A549 (cell line): ENCODE measurements at places on chromosomes 7 and 10. TPM values are rescaled to one million over a fixed set of nuclear protein-coding genes. Genes with fewer than 3 reads are reported as not detected.

- no peak for DNase-seq
These were observed 101.0 kb upstream of the NFE2L3 start for GRCh38 chr7:26051021-26051420.

GRCh38 chr10:126640401-126640800, 30.1 kb downstream of the C10orf90 start:
- DNase-seq = no peak

- DNase-seq = peak; percentile 66
These were observed 2.0 kb downstream of the YWHAG start for GRCh38 chr7:76356823-76357222.

GRCh38 chr10:43867667-43868565, 219.2 kb upstream of the ZNF32 start:
- DNase-seq = peak; percentile 34

DNA sequence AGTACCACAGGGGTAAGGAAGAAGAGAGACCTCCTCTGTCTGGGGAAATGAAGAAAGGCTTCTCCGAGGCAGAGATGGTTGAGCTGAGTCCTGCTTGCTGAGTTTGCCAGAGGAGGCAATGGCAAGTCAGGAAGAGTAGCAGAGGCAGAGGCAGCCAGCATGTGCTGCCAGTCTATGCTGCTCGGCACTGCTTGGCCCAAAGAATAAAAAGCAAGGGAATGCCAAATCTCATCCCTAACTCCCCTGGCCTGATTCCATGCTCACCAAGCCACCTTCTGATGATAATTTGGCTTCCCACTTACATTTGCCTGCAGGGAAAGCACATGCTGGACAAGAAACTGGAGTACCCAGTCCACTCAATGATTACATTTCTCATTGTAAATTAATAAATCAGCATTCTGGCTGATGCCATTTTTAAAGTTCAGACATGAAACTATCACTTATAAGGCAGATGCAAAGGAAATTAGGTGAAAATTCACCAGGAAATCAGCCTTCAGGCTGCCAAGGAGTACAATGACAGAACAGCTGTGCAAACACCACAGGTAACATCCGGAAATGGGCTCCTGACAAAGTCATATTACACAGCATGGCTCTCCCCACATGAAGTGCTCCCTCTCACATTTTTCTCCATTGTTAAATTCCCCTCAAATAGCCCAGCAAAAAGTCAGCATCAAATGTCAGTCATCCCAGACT, 245.9 kb downstream of the MTERF1 start:
- no peak for DNase-seq

- DNase-seq = no peak
These were observed 57.5 kb downstream of the PWWP2B start for GRCh38 chr10:132454296-132455198.

DNA sequence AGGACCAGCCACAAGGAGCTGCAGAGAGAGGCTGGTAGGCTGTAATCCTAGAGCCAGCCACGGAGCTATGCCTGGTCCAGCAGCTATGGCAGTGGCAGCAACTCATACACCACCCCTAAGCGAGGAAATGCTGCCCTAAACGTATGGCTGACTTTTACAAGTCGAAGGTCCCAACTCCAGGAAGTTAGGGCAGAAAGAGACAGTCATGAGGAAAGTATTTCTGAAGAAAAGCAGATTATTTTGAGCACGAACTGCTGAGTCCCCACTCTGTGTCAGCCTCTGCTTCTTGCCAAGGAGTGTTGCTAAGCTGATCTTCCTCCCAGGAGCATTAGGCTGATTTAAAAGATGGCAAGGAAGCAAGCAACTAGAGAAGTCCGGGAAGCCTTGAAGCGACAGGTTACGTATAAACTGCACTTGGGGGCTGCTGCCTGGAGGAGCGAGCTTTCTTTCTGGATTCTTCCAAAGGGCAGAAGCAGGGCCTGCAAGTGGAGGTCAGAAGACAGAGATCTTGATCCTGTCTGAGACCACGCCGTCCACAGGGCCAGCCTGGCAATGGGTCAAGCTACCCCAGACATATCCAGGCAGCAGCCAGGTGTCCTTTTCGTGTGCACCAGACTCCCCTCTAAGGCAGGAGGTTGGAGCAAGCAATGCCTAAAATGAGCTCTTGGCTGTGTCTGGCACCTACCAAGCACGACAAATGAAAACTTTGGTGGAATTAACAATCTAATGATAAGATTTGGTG, 39.4 kb downstream of the PLXNA4 start:
- no peak for DNase-seq

DNA sequence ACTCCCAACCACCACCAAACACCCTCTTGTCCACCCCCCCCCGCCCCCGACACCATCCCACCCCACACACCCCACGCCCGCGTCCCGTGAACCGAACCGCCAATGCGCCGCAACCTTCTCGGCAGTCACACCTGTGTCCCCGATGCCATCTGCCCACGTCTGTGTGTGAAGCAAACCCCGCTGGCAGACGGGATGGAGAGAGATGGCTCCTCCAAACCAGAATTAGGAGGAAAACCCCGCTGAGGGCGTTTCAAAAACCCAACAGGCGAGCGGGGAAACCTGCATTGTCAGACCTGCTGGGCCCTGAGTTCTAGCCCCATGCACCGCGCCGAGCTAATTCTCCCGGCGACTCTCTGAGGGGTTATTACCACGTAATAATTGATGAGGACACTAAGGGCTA, 28.6 kb upstream of the KCNK18 start:
- DNase-seq = no peak

DNA sequence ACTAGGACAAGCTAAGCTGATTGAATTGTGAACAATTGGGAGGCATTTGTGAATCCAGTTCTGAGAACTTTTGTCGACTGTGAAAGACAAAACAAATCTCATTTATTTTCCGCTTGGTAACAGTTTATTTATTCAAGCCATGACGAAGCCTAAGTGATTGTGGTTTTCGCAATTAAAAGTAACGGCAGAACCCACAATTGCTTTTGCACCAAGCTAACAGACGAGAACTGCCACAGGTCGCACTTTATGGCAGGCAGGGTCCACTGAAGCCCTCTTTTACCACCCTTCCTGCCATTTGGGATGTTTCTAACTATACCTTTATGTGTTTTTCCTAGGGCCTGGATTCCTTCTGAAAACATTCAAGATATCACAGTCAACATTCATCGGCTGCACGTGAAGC, 111.2 kb downstream of the ZMYND11 start:
- DNase-seq = no peak

GRCh38 chr7:608954-609353, 89.3 kb upstream of the PDGFA start:
- DNase-seq = no peak

SEMA3A gene
- 3.6 to 4.3 TPM (median 4.2 TPM) in 3 replicates for polyA plus RNA-seq

GIMAP1 gene
- not detected in 3 replicates for polyA plus RNA-seq

HOXA5 gene
- 2.9 to 4.9 TPM (median 4.0 TPM) in 3 replicates for polyA plus RNA-seq

PYROXD2 gene
- 6.3 to 8.0 TPM (median 7.2 TPM) in 3 replicates for polyA plus RNA-seq

ARHGEF35 gene
- polyA plus RNA-seq = 0.71 to 1.3 TPM (median 1.2 TPM) in 3 replicates
